Glomerular endothelial cell (primary cell): ENCODE measurements at places on chromosomes 2 and 18. TPM values are rescaled to one million over a fixed set of nuclear protein-coding genes. Genes with fewer than 3 reads are reported as not detected.

GRCh38 chr2:146642066-146642465 is 1202.8 kb upstream of the ACVR2A start:
- DNase-seq = no peak

DNA sequence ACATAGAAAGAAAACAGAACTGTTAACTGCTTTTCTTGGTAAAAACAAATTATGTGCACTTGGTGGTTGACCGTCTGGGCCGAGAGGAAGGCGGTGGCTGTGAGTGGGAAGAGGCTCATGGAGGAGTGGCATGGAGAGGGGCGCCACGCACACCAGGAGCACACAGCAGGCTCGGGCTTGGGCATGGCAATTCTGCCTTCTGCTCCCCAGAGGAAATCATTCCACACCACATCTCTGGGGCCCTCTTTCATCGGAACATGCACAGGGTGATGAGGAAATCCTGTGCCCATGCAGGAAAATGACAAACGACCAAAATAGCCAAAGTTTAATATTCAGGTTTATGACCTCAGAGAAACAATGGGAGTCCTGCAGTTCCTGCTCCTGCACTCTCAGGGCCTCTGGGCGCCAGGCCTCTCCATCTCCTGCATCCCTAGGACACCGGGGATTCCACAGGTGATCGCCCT is 26.4 kb downstream of the WDFY1 start:
- DNase-seq = no peak

DNA sequence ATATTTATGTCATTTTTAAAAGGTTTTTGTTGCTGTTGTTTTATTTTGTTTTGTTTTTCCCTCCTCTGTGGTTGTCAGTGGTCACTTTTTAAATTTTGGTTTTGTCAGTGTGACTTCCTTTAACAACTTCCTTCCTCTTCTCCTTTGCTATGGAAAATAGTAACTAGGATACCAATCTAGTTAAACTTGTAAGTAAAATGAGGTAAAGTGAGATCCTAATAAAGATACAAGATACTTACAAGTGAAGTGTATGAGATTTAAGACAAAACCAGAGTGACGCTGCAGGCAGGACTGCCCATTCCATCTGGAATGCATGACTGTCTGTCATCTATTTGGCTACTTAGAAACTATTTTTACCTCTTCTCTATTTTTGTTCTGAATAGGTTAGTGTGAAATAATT is 30.6 kb upstream of the CREB1 start:
- DNase-seq = no peak

DNA sequence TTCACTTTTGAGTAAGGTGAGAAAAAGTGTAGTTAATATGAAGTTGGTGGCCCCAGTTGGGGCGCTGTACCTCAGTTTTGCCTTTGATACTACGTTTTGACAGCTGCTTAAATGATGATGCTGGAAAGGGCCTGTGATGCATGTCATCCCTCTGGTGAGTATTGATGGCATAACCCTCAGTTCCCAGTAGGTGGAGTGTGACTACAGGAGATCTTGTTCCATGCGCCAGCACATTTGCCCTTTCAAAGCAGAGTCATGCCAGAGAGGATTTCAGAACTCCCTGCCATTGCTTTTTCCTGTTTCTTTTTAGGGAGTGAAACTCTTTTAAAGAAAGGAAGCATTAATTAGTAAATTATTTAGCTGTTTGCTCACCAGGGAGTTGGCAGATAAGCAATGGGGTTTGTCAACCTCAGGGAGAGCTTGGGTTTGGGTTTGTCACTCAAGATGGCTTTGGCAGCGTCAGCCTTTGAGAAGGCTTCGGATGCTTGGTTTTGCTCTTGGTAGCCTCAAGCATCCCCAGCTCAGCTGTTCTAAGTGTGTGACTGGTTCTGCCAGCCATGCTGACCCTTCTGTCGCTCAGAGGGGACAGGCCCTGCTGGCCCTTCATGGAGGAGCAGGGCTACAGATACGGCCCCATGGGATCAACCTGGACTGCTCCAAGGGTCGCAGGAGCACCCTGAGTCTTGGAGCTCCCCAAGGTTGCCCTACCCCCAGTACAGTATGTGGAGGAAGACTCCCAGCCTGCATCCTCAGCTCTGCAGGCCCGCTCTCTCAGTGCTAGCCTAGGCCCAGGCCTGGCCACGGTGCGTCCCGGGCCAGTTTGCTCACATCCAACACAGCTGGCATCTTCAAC is 29.1 kb downstream of the ARMC9 start:
- DNase-seq = peak; percentile 39

- DNase-seq = peak; percentile 97
These were observed 121.4 kb upstream of the CCDC195 start for GRCh38 chr2:224837558-224837957.

GRCh38 chr2:227006189-227006897 is 157.7 kb downstream of the COL4A4 start:
- no peak for DNase-seq

GRCh38 chr18:49565612-49566011 is 3.8 kb downstream of the LIPG start:
- DNase-seq = no peak

DNA sequence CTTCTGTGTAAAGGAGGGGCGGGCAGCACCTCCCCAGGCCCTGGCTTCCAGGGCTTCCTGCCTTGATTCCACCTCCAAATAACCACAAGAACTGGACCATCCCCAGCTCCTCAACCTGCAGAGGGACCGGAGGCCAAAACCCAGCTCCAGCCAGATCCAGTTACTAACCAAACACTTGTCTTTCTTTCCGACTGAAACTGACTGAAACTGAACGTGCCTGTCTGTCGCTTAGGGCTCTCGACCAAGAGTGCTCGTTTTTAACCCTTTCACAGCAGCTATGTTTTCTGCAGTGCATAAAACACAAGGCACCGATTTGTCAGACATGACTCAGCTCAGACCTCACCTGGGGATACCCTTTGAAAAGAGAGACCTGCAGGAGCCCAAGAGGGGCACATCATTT is 249.9 kb upstream of the SIX2 start:
- DNase-seq = no peak

DNA sequence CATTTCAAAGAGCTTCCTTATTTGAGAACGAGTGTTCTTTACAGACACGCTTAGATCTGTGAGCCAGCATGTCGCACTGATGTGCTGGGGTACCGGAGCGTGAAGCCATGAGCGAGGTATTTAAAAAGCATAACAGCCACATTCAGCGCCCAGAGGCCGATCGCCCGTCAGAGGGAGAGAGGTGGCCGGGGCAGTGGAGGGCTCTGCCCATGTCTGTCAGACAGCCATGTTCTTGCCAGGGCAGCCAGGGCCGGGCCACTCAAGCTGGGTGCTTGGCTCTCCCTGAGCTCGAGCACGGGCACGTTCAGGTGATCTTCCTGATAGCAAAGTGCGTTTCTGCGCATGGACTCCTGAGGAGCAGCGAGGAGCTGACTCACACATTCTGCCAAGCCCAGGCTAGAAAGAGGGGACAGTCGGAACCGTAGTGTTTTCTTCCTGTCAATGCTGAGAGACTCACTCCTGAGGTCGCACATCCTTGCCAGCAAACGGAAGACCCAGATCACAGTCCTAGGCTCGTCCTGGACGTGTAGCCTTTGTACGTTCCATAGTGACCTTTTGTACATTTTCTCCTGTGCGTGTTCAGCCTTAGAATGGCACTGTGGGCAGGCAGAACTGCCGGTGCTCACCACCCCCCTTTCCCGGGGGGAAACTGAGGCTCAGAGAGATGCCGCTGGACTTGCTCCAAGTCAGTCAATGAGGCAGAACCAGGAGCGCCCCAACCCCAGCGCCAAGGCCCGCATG is 100.7 kb downstream of the NFATC1 start:
- no peak for DNase-seq

GRCh38 chr2:197628043-197628500 is 47.3 kb downstream of the RFTN2 start:
- no peak for DNase-seq

- no peak for DNase-seq
These were observed 37.3 kb downstream of the MARCO start for GRCh38 chr2:118979152-118979861.

DNA sequence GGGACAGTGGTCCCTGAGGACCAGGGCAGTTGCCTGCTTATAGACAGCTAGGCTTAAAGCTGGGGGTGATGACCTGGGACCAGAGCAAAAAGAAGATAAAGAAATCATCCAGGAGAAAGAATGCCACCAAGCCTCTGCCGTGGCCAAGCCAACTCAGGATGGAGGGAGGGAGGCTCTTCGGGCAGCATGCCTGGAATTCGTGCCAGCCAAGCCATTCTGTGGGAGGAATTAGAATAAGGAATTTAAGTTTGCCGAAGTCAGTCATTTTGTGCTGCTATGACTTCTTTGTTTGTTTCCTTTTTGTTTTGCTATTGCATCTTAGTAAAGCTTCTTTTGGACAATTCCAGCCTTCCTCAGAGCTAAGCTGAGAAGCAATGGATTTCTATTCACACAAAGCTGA is 124.1 kb downstream of the EN1 start:
- no peak for DNase-seq

DNA sequence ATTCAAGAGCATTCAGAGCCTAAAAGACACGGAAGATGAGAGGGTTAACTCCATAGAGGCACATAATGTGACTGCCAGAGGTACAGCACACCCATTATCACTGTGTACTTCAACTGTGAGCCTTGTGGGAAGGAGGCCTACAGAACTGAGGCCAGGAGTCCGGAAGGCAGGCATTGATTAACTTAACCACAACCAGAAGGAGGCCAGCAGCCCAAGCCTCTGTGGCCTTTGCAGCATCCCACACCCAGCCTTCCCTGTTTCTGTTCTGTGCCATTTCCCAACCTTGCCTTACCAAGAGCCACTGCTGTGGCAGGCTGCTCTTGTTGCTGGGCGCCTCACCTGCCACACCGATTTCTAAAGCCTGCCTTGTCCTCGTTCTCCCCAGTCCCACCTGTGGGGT is 27.2 kb downstream of the SIGLEC15 start:
- DNase-seq = no peak

DNA sequence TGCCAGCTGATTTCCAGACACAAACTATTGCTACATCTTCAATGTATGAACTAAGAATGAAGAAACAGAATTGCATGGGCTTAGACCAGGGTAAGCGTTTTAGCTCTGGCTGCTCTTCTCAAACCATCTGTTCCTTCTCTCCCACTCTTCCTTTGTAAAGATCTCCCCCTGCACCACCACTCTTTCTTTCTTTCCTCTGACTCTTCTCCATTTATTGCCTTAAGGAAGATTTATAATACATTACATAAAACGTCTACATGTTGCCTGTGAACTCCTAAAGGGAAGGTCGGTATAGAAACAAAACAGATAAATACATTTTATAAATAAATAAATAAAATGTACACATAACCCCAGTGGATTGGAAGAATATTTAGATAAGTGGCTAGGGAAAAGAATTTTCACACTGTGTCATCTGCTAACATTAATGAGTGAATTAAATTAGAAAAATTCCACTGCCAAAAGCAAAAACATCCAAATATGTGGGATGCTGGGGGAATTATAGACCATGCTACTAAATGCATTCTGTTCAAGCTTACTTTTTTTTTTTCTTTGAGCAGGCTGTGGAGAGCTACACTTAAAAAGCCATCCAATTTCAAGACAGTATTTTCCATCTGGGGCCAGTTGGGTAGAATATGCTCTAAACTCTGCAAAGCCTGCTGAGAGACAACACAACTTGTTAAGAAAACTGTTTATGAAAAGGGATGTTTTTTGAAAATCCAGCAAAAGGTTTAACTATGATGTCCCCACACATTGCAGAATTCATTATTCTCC is 41.5 kb downstream of the NCKAP5 start:
- DNase-seq = no peak

DNA sequence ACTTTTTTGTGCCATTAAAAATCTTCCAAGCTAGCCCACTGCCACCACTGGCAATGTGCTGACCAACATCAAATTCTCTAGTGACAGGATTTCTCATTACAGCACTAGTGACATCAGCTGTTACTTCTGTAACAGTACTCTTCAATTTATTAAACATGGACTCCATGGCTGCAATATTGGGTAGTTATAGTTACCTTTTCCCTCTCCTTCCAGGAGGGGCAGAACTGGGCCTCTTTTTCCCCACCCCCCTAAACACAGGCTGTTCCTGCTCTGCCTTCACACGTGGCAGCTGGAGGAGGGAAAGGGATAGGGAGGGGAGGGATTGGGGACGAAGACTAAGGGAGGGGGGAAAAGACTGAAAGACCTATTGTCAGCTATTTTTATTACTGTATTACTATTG is 38.1 kb downstream of the TRAK2 start:
- no peak for DNase-seq

DNA sequence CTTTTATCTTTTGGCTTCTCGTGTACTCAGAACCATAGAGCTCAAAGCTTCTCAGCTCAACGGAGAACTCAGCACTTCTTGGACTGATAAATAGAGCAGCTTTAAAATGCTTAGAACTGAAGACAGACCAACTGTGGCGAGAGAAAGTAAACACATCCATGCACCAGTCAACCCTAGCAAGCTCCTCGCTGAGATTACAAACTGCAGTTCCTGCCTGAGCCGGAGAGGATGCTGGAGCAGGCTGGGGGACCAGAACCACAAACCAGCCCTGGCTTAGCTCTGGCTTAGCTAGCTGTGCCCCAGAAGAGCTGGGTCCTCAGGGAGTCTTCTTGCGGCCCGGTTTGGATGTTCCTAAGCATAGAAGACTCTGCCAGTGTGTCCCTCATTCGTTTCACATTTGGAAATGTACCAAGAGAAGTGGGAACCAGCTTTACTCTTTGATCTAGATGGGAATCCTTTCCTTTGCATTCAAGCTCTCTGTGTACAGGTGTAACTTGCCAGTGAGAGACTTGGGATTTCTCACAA is 5.6 kb downstream of the PAX8 start:
- DNase-seq = no peak

Gene C2orf80
- total RNA-seq = not detected in 2 replicates

Gene GALNT5
- 0.48 and 2.6 TPM in 2 replicates for total RNA-seq

Gene IL18RAP
- not detected in 2 replicates for total RNA-seq

Gene PLGLB2
- total RNA-seq = 0.24 and 0.99 TPM in 2 replicates

Gene SLC39A10
- total RNA-seq = 45.3 and 50.7 TPM in 2 replicates

Gene COLEC11
- 0.29 TPM in 1 of 2 replicates, not detected in the other for total RNA-seq

Gene ZNF521
- 114 and 118 TPM in 2 replicates for total RNA-seq

Gene RAB6C
- total RNA-seq = not detected in 2 replicates

Gene RASGRP3
- 90.3 and 117 TPM in 2 replicates for total RNA-seq

Gene TUBA4B
- not detected in 2 replicates for total RNA-seq

Gene TUBA3D
- total RNA-seq = not detected in 2 replicates

Gene WNT10A
- total RNA-seq = not detected in 2 replicates

Gene TBR1
- total RNA-seq = not detected in 2 replicates

Gene EPHA4
- 6.5 and 22.2 TPM in 2 replicates for total RNA-seq

Gene ALPI
- total RNA-seq = not detected in 2 replicates

Gene CNGA3
- not detected in 2 replicates for total RNA-seq

Gene MOGAT1
- not detected in 2 replicates for total RNA-seq
